ENCODE measurements at places on chromosomes 3 and 15.

- no peak for DNase-seq
Observed at GRCh38 chr3:7766530-7766929, 735.1 kb upstream of the LMCD1 start.

GRCh38 chr15:32864051-32864450 is 146.2 kb downstream of the GREM1 start:
- no peak for DNase-seq

GRCh38 chr3:105729667-105730066 is 139.1 kb downstream of the CBLB start:
- no peak for DNase-seq

GRCh38 chr3:131962982-131963381 is 71.8 kb downstream of the CPNE4 start:
- no peak for DNase-seq

DNA sequence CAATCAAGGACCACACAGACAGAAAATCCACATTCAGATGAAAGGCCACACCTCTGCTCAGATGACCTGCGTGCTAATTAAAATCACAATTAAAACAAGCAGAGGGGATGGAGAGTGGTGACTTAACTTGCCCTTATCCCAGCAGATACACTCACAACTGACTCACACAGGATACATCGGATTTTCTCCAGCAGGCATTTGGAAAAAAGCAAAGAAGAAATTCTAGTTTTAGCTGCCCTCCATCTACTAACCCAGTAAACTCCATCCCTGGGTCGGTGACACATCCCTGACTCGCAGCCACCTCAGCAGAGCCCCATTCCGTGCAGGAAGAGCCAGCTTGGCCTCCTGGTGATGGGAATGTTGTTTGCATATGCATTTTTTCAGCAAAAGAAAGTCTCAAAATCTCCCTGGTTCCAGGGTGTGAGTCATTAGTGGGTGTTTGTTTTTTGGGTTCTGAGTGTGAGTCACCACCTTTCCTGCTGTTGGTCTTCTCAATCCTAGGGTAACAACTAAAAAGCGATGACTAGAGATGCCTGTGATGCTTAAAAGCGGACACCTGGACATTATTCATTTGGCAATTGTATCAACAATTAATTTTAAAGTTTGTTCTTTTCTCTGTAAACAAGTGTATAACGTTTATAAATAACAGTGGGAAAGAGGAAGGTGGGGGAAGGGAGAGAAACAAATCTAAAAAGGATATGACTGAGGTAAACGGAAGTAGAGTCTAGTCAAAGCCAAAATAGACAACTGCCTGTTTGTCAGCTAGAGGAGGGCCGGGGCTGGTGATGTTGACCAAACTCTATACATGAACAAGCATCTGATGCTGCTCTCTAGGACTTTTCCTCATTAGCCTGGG is 49.8 kb upstream of the SLC4A7 start:
- peak; percentile 98 for DNase-seq

DNA sequence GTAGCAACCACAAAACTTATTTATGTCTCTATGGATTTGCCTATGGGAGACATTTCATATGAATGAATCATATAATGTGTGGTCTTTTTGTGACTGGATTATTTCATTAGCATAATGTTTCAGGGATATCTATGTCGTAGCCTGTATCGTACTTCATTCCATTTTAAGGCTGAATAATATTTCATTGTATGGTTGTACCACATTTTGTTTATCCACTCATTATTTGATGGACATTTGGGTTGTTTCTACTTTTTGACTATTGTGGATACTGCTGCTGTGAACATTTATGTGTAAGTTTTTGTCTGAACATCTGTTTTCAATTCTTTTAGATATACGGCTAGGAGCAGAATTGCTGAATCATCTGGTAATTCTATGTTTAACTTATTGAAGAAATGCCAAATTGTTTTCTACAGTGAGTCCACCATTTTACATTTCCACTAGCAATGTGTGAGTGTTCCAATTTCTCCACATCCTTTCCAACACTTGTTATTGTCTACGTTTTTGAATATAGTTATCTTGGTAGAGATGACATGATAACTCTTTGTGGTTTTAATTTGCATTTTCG is 134.4 kb upstream of the DAZL start:
- no peak for DNase-seq

GRCh38 chr3:58246148-58247047 is 8.8 kb downstream of the ABHD6 start:
- no peak for DNase-seq

DNA sequence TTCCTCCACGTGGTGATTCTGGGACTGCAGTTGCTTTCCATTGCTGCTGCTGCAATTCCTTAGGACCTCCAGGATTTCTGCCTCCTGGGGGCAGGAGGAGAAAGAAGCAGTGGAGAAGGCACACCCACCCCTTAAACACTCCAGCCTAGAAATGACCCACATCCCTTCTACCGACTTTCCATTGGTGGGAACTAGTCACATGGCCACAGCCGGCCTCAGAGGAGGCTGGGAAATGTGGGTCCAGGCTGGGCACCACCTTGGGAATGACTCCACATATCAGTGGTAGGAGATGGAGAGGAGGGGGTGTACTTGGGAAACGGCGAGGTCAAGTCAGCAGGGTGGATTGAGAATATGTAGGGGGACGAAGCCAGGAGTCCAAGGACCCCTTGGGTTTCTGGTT is 269.4 kb upstream of the CTDSPL start:
- no peak for DNase-seq

- DNase-seq: no peak
Observed at GRCh38 chr15:65761210-65761926, 30.7 kb downstream of the DENND4A start.

DNA sequence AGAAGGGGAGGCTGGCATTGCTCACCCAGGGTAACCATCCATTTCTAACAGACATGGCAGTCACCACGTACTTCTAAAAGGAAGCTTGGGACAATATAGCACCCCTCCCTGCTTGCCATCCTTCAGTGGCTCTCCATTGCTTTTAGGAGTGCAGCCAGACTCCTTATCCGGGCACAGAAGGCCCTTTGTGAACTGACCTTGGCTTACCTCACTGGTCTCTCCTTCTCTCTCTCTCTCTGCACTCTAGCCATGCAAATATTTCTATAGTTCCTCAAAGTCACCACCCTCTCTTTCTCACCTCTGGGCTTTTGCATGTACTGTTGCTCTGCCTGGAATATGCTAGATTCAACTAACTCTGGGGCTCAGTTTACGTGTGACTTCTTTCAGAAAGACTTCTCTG is 301.1 kb downstream of the SHQ1 start:
- DNase-seq: no peak

- DNase-seq: no peak
Observed at GRCh38 chr3:52512727-52513126, 17.6 kb downstream of the STAB1 start.

- no peak for DNase-seq
Observed at GRCh38 chr15:28068930-28069329, 30.2 kb downstream of the OCA2 start.

GRCh38 chr3:170815340-170815739 is 54.7 kb downstream of the RPL22L1 start:
- DNase-seq: no peak

- DNase-seq: no peak
Observed at GRCh38 chr15:38176155-38176554, 76.5 kb upstream of the SPRED1 start.

GRCh38 chr15:90716317-90716975 is 700 bp upstream of the BLM start:
- DNase-seq: no peak

- DNase-seq: peak; percentile 93
Observed at GRCh38 chr15:44102675-44103254, 92.3 kb downstream of the FRMD5 start.

- DNase-seq: no peak
Observed at GRCh38 chr3:114364806-114365654, 71.2 kb downstream of the TIGIT start.

GRCh38 chr15:98802187-98802586 is 153.8 kb downstream of the IGF1R start:
- DNase-seq: no peak

GRCh38 chr15:60682115-60682514 is 203.2 kb upstream of the ICE2 start:
- no peak for DNase-seq

DNA sequence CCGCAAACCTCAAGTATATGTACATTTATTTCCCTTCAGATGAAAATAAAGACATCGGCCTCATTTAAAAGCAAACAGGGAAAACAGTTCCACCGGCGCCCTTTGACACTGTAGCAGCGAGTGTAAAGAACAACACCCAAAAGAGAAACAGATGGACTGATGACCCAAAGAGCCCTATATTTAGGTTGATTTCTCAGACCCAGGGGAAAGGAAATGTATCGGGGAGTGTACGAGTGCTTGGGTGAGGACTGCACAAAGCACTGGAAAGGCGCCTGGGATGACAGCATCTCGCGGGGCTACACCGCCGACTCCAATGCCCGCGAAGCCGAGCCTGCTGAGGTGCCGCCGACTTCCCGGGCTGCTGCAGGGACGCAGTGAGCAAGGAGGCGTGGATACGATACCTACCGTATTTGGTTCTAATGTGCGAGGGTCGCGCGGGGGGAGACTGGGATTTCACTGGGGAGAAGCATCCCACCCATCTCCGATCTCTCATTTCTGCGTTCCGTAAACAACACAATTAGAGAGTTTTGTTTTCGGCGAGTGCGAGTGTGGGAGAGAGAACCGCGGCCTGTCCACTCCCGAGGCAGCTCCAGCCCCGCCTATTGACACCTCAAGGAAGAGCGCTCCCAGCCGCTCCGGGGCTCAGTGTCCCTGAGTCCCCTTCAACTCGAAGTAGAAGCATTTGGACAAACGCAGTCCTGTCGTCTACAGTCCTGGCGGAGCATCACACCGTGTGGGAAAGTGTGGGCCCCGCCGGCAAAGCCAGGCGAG is 2.0 kb downstream of the MECOM start:
- DNase-seq: no peak

DNA sequence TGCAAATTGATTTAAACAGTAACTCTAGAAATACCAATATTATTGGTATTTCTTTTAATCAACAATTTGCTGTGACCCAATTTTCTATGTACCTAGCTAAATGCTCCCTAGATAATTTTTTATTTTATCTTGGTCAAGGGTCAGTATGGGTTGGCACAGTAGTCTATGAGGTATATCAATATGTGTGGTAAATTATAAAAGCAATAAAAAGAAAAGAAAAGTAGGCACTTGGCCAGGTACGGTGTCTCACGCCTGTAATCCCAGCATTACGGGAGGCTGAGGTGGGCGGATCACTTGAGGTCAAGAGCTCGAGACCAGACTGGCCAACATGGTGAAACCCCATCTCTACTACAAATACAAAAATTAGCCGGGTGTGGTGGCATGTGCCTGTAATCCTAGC is 34.0 kb upstream of the STIMATE start:
- no peak for DNase-seq

GRCh38 chr3:144160627-144161026 is 189.0 kb downstream of the DIPK2A start:
- DNase-seq: no peak

- no peak for DNase-seq
Observed at GRCh38 chr3:50068134-50068533, 20.6 kb upstream of the RBM5 start.

DNA sequence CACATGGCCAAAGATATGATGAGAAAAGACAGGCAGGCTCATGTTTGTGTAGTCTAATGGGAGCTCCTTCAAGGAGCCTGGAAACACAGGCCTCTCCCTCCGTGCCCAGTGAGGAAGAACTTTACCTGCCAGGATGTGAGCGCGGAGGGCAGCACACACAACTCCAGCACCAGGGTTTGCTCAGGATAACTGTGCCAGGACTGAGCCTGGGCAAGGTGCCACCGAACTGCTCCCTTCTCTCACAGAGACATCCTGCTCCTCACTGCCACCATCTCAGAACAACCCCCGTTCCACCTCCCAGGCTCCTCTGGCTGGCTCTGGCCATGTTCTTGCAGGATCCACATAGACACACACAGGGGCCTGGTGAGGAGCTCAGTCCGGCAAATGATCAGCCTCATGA is 87.4 kb downstream of the NUP210 start:
- DNase-seq: no peak

DNA sequence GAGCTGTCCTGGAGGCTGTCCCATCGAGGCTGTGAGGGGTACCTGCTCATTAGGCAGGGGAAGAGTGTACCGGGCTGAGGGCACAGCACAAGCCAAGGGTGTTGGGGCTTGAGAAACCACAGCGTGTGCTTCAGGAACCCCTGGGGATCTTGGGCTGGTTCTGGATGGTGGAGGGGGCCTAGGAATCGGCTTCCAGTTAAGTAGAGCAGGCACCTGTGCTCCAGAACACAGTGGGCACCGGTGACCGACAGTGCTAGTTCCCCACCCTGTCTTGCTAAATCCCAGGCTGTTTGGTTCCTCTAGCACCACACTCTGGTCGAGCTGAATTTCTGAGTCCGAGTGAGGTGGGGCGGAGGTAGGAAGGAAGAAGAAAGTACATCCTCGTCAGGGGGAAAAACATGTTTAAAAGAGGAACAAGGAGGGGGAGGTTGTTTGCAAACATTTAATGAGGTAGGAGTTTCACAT is 29.1 kb downstream of the SLC6A6 start:
- DNase-seq: no peak

GRCh38 chr3:46356276-46356675 is 2.4 kb downstream of the CCR2 start:
- DNase-seq: no peak

DNA sequence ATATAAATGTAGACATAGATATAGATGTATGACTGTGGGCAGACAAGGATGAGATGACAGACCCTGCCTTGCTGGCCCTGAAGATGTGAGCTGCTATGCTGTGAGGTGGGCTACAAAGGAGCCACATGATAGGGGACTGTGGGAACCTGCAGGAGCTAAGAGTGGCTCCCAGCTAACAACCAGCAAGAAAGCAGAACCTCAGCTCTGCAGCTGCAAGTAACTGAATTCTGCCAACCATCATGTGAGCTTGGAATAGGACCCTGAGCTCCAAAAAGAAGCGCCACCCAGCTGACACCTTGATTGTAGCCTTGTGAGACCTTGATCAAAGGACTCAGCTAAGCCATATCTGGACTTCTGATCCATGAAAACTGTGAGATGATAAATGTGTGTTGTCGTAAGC is 123.3 kb upstream of the GRM7 start:
- no peak for DNase-seq

- no peak for DNase-seq
Observed at GRCh38 chr3:67381667-67382272, 272.6 kb downstream of the SUCLG2 start.

GRCh38 chr3:134697830-134698689 is 47.2 kb upstream of the KY start:
- no peak for DNase-seq

DNA sequence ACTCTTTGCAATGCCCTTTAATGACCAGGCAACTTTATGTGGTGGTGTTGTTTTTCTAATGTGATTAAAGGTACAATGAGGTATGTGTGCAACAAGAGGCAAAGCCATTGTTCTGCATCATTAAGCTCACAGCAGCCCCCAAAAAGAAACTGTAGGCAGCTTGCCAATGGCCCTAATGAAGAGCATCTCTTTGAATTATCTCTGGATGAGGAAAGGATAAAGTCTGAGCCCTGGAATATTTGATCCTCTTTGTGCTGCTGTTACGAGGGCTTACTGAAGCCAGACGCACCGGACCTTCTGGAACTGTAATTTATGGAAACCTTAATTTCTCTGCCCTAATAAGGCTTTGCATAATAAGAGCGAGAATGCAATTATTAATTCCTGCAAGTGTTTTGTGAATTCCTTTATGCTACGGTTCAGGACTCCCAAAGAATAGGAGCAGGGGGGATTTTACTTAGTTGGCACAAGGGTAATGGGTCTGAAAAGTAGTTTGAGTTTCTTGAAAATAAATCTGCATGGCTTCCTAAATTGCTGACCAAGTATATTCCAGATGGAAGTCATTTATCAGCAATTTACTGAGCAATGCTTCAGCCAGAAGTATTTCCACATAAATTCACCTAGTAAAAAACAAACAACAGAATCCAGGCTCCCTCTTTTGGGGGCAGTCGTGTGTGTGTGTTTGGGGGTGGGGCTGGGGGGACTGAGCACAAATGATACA is 193.4 kb downstream of the PDZRN3 start:
- no peak for DNase-seq
